Fibroblast of lung (primary cell): ENCODE measurements at places on chromosomes 2 and 18. TPM values are rescaled to one million over a fixed set of nuclear protein-coding genes. Genes with fewer than 3 reads are reported as not detected.
A peak's percentile ranks its signal among the peaks of the same experiment; 100 is the strongest.

- DNase-seq: no peak
Observed at GRCh38 chr2:9247786-9248185, 41.2 kb downstream of the ASAP2 start.

- no peak for DNase-seq
Observed at GRCh38 chr2:111186933-111187332, 66.2 kb downstream of the BCL2L11 start.

DNA sequence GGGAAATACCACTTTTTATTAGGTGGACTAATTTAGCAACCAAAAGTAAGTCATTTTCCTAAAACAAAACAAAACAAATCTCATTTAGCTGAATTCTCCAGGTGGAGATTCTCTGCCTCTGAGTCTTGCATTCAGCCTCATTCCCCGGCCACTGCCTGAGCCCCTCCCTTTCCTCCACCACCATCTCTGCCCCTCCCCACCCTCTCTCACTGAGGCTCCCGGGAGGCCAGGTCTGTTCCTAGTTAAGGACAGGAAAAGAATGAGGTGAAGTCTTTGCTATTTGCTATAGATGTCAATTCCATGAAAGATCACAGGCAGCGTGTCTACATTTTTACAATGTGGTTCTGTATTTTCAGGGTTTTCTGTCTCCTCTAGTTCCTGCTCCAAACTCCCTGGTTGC is 83.0 kb upstream of the SOX11 start:
- no peak for DNase-seq

DNA sequence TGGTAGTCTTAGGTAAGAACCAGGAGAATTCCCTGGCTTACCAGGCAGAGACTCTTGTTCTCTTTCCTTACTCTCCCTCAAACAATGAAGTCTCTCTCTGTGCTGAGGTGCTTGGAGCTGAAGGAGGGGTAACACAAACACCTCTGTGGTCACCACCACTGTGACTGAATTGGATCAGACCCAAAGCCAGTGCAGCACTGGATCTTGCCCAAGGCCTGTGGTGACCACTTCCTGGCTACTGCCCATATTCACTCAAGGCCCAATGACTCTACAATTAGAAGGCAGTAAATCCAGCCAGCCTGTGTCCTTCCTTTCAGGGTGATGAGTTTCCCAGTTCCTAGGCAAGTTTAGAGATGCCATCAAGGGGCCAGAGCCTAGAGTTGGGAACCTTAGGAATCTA is 706.8 kb downstream of the SLC4A3 start:
- DNase-seq: peak; percentile 63

- DNase-seq: no peak
Observed at GRCh38 chr18:75125382-75126331, 83.3 kb downstream of the PTGR3 start.

DNA sequence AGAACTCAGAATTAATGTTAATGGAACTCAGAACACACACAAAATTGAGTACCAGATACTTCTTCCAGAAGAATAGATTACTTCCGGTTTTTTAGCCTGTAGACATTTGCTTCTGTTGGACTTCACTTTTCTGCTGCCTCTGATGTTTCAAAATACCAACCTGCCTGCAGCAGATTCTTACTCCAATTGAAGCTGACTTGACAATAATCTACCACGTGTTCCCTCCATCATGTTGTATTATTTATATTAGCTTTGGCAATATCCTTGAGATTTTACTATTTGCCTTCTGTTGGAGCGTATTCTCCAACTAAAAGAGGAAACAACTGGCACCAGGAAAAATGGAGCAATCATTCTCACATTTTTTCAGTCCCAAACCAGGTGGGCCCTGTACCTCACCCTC is 3.1 kb upstream of the GORASP2 start:
- no peak for DNase-seq

GRCh38 chr18:47750889-47751423 is 179.5 kb downstream of the SMAD2 start:
- DNase-seq: no peak

DNA sequence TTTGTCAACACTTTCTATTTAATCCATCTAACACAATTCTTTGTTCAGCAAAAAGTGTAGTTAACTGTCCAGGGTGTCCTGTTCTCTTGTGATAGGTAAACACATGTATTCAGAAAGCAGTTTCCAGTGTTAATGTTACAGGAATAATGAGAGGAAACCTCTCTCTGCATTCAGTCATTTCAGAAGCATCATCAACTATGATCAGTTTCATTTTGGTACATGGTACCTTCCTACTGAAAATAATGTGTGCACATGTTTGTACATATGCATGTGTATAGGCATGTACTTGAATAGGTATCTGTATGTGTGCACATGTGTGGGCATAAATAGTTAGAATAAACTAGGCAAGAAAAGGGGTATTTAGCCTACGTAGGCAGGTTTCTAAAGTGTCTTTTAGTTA is 16.6 kb downstream of the EFEMP1 start:
- DNase-seq: no peak

GRCh38 chr2:28135324-28135723 is 244.8 kb downstream of the BABAM2 start:
- no peak for DNase-seq

GRCh38 chr2:27583390-27583915 is 611 bp downstream of the ZNF512 start:
- peak; percentile 19 for DNase-seq

GRCh38 chr2:215367662-215368492 is 56.0 kb downstream of the ATIC start:
- DNase-seq: peak; percentile 73

DNA sequence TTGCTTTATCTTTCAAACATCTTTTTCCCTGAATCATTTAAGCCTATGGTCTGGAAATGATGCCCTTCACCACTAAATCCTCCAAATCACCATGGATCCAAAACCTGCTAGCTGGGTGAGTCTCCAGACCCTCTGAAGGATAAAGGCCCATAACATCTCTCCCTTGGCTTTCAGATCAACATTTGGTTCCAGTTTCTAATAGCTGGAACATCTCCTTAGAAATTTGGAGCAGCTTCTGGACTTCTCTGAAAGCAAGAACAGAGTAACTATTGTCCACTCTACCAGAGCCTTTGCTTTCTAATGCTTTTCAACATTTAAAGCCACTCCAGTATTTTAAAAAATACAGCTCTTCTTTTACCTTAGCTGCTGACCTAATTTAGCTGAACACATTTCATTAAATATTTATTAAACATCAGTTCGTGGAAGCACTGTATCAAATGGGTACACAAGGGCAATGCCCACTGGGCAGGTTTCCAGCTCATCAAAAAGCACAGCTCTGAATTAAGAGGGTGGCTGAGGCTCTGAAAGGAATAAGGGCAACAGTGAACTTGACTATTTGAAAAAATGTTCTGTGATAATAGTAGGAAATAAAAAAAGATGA is 75.3 kb downstream of the GALNT3 start:
- no peak for DNase-seq

DNA sequence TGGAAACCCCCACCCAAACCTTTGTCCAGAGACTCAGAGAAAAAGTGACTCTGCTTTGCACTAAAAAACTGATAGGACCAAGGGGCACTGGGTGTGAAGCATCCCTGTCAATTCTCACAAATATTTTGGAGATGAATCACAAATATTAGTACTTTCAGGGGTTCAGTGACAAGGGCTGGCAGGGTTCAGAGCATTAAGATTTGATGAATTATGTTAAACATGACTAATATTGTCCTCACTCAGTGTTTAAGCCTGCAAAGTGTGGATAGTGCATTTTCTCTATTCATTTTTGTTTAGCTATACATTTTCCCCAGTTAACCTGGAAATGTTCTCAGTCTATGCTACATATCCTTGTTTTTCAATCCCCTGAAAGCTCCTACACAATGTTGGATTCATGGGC is 65.3 kb upstream of the CCDC68 start:
- DNase-seq: no peak

- peak; percentile 79 for DNase-seq
Observed at GRCh38 chr18:61199171-61199848, 133.9 kb upstream of the CDH20 start.

DNA sequence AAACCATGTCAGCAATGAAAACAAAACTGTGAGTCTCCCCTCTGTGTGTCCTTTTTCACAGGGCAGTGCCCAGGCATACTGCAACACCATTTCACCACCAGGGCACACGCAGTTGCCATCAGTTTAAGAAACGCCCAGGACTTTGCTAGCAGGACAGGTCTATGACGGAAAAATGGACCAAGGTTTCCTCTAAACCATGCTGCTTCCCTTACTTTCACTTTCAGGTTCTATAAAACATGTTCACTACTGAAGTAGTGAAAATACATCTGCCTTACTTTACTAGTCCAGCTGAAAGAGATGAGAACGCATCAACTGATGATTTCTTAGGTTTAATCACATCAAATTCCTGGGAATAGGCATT is 110.5 kb downstream of the TCF4 start:
- peak; percentile 65 for DNase-seq

- DNase-seq: no peak
Observed at GRCh38 chr2:67340133-67341011, 56.8 kb upstream of the ETAA1 start.

DNA sequence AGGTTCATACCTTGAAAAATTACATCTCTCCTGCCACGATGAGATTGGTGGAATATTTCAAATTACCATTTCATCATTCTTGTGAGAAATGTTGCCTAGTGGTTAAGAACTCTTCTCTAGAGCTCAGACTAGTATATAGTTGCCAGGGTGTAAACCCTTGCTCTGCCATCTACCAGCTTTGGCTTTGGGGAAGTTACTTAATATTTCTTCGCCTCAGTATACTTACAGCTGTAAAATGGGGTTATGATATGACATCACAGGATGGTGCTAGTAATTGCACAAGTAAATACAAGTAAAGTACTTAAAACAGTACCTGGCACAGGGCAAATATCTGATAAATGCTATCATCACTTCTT is 1.5 kb downstream of the SPOPL start:
- peak; percentile 18 for DNase-seq

- no peak for DNase-seq
Observed at GRCh38 chr2:171320208-171320621, 113.6 kb downstream of the METTL8 start.

Gene COLEC11
- 0.77 and 0.83 TPM in 2 replicates for total RNA-seq

Gene PAX8
- 0.50 and 0.51 TPM in 2 replicates for total RNA-seq

Gene CFC1
- not detected in 2 replicates for total RNA-seq

Gene KCNE4
- 11.0 and 25.3 TPM in 2 replicates for total RNA-seq

Gene TSPYL6
- total RNA-seq: not detected in 2 replicates

Gene SKA1
- 1.0 and 4.6 TPM in 2 replicates for total RNA-seq

Gene SAG
- not detected in 2 replicates for total RNA-seq

Gene STPG4
- 0.26 and 0.33 TPM in 2 replicates for total RNA-seq

Gene NIF3L1
- total RNA-seq: 21.0 and 23.6 TPM in 2 replicates

Gene IKZF2
- 8.2 and 17.2 TPM in 2 replicates for total RNA-seq

Gene IL1F10
- total RNA-seq: not detected in 2 replicates

Gene SYT4
- total RNA-seq: not detected in 2 replicates

Gene BUB1
- total RNA-seq: 3.9 and 11.2 TPM in 2 replicates

Gene KCNJ3
- total RNA-seq: not detected in 2 replicates
